Left ventricle myocardium superior (tissue), 1 donor: ENCODE measurements at places on chromosomes 6 and 20. TPM values are rescaled to one million over a fixed set of nuclear protein-coding genes. Genes with fewer than 3 reads are reported as not detected.

The GPR63 gene
- total RNA-seq = 0.79 TPM

DNA sequence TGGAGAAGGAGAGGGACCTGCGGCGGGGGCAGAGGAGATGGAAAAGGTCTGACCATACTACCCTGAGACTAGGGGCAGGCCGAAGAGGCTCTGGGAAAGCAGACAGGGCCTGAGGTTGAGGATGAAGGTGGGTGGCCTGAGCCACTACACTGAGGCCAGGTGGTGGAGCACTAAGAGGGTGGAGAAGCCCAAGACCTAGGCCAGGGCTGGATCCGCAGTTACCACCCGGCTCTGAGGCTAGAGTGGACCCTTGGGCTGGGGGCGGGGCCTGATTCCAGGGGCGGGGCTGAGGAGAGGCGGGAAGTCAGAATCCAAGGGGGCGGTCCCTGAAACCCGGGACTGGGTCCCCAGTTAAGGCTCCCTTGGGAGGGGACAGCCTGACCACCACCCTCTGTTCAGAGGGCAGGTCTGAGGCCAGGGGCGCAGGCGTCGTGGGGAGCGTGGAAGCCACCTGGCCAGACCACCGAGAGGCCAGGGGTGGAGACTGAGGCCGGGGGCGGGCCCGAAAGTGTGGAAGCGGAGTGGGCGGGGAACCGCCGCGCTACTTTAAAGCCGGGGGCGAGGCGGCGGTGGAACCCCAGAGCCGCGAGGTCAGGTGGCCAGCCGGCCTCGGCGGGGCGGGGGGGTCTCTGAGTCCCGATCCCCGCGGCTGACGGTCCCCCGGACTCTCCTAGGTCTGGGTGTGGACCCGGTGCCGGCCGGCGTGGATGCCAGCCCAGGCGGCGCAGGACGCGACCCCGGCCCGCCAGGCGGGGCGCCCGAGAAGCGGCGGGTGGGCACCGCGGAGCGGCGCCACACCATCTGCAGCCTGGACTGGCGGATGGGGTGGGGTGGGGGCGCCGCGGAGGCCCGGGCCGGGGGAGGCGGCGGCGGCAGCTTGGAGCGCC, 8.3 kb downstream of the CCM2L start:
- peak; percentile 60 for DNase-seq

DNA sequence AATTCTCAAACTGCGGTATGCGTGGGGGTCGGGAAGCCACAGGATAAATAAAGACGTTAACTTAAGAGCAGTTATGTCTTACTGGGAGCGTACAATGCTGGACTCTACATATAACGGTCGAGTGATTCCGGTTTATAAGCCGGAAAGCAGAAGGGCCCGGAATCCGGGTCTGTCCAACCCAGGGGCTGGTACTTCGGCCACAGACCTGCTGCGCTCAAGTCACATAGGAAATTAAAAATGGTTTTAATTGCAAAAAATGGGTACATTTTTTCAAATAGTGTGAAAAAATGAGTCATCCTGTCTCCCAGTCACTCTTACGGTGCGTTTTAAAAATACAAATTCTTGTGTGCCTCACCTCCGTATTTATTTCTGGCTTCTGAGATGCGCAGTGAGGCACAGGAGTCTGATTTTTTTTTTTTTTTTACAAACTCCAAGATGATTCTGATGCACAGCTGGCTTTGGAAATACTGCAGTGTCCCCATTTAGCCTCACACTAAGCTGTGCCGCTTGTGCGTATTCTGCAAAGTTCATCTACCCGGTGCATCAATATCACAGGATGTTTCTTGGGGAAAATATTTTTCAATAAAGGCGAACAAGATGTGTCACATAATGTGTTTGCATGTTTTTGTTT, 1.0 kb downstream of the PCIF1 start:
- no peak for DNase-seq

GRCh38 chr6:104477569-104477968, 382.1 kb downstream of the HACE1 start:
- DNase-seq = no peak

DNA sequence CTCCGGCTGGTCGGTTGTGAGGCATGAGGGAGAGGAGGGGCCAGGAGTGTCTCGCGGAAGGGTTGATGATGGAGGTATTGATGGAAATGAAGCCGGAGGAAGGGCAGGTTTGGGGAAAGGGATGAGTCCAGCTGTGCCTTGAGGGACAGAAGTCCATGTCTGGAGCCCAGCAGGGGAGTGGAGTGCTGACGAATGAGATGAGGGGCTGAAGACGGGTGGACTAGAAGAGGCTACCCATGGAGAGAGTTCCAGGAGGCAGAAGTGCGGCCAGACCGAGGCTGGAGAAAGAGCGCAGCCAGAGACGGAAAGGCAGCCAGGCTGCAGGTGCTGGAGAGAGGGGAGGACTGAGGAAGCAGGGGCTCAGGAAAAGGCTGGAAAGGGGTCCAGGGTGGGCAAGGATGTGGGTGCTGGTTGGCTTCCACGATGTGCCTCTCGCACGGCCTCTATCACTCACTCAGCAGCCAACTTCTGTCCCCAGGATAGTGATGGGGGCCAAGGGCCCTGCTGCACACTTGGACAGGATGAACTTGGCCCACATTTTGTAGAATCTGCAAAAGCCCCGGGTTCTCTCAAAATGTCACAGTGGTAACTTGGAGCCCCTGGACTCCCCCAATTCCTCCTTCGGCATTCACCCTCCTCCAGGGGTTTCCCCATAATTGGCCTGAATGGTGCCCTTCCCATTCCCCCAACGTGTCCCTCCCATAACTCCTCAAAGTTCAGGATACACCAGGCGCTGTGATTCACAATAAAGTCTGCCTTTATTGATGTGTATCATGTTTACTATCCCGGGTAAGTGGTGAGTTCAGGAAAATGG, 627 bp upstream of the EIF6 start:
- DNase-seq = no peak

The PRDM13 gene
- not detected for total RNA-seq

GRCh38 chr20:24753130-24753529, 195.9 kb upstream of the CST7 start:
- DNase-seq = no peak

- DNase-seq = no peak
Observed at GRCh38 chr6:137223370-137224131, 4.4 kb upstream of the IFNGR1 start.

DNA sequence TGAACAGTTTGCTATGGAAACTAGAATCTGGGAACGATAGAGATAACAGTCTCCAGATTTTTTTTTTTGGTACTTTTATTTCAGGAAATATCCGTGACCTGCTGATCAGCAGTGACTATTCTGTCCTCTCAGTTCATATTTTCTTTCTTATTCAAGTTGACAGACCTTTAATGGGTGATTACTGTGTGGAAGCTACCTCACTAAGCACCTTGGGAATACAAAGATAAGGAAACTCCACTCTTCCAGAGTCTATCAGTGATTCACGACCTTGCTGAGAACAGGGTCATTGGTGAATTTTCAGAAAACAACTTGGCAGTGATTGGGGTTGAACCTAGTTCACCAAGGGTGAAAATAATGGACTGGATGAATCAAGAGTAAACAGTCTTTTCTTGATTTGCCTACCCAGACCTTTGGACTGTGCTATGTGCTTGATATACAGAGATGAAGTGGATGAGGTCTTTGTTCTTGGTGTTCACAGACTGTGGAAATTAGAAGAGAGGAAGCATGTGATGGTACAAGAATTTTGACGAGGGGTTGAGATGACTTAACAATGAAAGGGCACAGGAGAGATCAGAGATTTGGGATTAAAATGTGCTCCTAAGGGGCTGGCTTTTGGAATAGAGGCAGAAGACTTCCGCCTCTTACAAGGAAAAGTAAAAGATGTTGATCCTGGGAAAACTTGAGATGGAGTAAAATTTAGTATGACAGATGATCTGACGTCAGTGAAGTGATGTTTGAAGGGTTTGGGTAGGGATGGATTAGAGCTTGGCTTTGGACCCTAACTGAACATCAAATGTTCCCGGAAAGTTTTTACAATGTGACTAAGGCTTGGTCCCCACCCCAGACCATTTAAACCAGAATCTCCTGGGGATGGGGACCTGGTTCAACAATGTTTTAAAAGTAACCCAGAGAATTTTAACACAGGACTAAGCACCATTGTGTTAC, 1.2 kb downstream of the KAT14 start:
- DNase-seq = no peak

GRCh38 chr6:134626086-134626485, 308.2 kb upstream of the SGK1 start:
- DNase-seq = no peak

GRCh38 chr6:474453-475185, 83.1 kb downstream of the IRF4 start:
- DNase-seq = no peak

The THEMIS gene
- total RNA-seq = 0.37 TPM

DNA sequence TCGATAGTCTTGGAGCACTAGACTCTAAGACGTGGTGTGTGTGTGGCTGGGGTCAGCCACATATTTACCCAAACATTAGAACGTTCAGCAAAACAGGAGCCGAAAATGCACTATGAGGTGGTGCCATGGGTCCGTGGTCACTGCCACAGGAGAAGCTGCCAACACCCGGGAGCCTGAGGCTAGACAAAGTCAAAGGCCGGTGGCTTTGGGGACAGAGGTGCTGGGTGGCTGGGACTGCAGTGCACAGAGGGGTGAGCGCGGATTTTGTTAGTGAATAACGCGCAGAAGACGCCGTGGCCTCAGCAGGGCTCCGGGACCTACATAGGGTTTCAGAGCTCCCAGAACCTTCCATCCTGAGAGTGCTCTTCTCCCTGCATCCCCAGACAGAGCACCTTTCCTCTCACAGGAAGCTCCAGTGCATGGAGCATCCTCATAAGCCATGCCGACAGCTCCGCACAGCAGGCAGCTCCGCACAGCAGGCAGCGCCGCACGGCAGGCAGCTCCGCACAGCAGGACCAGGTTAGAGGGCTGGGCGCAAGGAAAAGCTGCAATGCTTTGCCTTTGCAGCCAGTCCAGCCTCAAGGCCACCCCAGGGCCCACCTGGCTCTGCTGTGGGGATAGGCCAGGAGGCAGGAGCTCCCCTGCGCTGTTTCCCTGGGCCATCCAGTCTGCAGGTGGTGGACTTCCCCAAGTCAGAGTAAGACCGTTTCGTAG, 304.1 kb downstream of the TAF4 start:
- no peak for DNase-seq

- no peak for DNase-seq
Observed at GRCh38 chr6:150654608-150655007, 54.9 kb downstream of the PLEKHG1 start.

The ZFAND3 gene
- total RNA-seq = 83.5 TPM

- no peak for DNase-seq
Observed at GRCh38 chr20:19881080-19881840, 123.2 kb downstream of the RIN2 start.

The RBPJL gene
- total RNA-seq = not detected

DNA sequence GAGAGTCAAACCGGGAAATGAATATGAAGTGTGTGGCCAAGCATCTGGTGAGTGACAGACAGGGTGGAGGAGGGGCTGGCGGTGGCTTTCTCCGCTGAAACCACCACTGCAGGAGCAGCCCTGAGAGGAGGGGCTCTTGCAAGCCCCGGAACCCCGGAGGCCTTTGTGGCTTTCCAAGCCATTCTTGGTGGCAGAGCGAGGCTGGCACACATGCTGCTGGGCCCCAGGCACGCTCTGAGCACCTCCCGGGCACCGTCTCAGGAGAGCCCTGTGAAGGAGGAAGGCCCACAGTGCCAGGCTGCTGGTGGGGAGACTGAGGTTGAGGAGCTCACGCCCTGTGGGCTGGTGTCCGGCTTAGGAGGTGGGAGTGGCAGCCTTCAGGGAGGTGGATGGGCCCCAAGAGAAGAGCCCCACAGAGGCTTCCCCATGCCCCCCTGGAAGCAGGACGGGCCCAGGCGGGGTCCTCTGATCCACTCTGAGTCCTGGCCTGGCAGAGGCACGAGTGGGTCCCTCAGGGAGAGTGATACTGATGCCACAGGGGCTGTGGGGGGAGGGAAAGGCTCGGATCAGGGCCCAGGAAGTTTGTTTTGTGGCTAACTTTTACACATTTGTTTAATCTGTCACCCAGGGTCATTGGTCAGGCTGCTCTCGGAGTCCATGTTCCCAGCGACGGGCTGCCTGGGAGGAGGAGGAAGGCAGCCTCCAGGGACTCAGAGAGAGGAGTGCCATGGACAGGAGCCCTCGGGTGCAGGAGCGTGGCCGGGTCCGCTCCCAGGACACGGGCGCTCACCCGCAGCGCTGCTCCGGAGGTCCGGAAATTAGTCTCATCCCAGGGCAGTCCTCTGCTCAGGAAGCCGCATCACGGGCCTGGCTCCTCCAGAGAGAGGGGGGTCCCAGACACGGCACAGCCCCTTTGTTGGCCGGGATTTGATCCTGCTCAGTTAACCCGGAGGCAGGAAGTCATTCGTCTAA, 170.7 kb downstream of the ERMARD start:
- no peak for DNase-seq

The TPX2 gene
- total RNA-seq = 0.72 TPM

The ARMC12 gene
- total RNA-seq = not detected
